ENCODE measurements at places on chromosomes 3 and 15.

GRCh38 chr3:193865896-193866480 lies 270.0 kb upstream of the HES1 start:
- DNase-seq = no peak

DNA sequence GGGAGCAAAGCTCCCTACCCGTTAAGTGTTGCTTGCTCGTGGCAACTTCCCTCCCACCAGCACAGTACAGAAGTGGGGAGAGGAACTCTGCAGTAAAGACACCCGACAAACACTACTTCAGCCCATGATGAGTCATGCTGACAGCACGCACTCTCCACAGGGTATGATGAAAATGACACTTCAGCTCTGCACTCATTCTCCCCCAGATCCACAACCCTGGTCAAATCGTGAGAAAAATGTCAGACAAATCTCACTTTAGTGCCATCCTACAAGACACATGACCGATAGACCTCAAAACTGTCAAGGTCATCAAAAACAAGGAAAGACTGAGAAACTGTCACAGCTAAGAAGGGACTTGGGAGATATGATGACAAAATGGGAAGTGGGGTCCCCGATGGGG lies 278.9 kb downstream of the OCA2 start:
- no peak for DNase-seq

GRCh38 chr15:48143856-48144255 lies 23.1 kb downstream of the SLC24A5 start:
- DNase-seq = no peak

GRCh38 chr15:38530113-38530512 lies 34.5 kb downstream of the RASGRP1 start:
- no peak for DNase-seq

GRCh38 chr15:42059661-42060476 lies 34.5 kb downstream of the PLA2G4D start:
- peak; percentile 58 for DNase-seq

DNA sequence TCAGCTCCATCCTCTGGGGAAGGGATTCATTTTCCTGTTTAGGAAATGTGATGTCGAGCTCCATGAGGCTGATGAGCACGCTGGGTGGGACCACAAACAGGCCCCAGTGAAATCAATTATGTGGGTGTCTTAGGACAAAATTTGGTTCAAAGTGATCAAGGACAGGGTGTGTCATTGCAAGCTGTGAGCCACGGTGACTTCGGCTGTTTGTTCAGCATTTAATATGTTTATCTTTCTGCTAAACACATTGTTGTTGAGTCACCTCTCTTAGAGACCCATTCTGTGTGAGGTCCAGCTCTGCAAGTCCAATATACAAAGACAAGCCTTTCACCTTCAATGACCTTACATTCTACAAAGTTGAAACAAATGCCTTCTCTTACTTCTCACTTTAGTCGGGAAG lies 41.3 kb downstream of the SSR3 start:
- no peak for DNase-seq

Data from stimulated activated CD8-positive, alpha-beta memory T cell treated with anti-CD3 and anti-CD28 coated beads, Interleukin-12 subunit alpha, Interleukin-12 subunit beta, amount 100 ng/mL, for 1 hour (primary cell).